ENCODE measurements at places on chromosomes 3 and 15.

- DNase-seq, result no peak
Observed at GRCh38 chr3:8307545-8308110, 194.0 kb upstream of the LMCD1 start.

- DNase-seq, result no peak
Observed at GRCh38 chr15:79185199-79185598, 94.6 kb upstream of the RASGRF1 start.

DNA sequence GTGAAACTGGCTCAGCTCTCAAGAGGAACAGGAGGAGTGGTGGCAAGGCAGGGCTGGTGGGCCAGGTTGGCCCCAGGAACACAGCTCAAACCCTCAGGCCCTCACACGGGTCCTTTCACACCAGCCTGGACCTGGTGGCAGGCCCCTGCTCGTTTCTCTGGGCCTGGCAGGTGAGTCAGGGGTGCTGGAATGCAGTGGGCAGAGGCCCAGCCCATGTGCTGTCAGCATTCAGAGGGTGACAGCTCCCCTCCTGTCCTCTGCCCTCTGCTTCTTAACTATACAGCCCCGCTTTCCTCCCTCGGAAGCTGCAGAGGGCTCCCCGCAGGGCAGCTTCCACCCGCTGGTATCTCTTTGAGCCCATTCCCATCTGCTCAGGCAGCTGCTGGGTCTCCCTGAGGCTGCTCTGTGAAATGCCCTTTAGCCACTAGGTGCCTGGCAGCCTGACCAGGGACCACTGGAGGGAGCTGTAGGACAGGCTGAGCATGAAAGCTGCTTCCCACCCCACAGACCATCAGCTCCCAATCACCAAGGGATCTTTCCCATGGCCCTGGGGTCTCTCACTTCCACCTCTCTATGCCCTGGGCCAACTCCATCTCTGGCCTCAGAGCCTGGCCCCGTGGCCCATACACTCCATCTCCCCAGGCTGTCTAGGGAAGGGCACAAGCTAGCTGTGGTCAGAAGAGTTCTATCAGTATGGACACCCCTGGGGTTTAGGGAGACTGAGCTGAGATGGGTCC, 24.8 kb downstream of the SHF start:
- peak; percentile 80 for DNase-seq

- no peak for DNase-seq
Observed at GRCh38 chr3:123739106-123739505, 145.0 kb downstream of the MYLK start.

- peak; percentile 77 for DNase-seq
Observed at GRCh38 chr3:14439501-14440167, 37.2 kb downstream of the SLC6A6 start.

DNA sequence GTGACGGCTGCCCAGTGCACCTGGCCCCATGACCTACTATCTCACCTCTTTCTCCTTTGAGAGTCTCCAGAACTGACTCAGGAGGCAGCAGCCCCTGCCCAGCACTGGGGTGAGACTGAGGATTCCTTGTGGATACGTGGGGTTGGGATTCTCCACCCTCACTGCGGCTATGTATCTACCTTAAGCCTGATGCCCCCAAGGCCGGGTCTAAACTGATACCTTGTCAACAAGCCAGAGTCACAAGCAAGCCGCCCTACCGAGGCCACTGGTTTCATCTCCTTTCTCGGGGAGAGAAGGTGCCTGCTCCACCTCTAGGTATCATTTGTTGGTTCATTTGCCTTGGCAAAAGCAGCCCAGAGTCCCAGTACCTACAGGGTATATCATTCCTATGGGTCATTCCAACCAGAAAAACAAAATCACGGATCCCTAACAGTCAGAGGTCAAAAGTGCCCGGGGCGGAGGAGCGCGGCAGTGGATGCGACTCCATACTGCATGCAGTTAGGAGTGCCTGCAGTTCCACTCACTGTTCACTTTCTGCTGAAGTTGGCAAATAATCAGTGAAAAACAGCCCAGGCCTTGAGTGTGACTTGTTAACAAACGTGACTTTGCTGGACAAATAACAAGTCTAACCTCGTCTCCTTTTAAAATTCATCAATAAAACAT, 47.5 kb downstream of the ABTB1 start:
- DNase-seq, result no peak

GRCh38 chr3:184361532-184361931, at the start of the genes CLCN2 and POLR2H:
Gene CLCN2 (minus strand): TSS chr3:184361605. CDS start chr3:184361479, 126 bp downstream.
Gene POLR2H (plus strand): TSS chr3:184361710. CDS start chr3:184363493, 1,783 bp downstream.
- DNase-seq, result peak; percentile 54

DNA sequence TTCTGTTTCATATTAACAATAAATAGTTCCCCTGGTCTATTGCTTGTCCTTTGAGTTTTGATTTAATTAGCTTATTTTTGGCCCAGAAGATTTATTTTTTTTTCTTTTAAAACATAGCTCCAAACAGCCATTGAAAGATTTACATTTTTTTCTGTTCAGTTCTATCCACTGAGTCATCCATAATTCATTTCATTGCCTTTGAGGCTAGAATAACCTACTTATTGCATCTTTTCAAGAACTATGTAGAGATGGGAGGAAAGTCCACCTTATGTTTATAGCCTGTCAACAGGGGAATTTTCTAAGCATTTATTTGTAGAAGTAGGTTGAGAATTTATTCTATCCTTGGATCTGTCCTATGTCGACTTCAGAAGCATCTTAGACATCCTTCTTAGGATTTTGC, 53.4 kb upstream of the CHD2 start:
- no peak for DNase-seq

DNA sequence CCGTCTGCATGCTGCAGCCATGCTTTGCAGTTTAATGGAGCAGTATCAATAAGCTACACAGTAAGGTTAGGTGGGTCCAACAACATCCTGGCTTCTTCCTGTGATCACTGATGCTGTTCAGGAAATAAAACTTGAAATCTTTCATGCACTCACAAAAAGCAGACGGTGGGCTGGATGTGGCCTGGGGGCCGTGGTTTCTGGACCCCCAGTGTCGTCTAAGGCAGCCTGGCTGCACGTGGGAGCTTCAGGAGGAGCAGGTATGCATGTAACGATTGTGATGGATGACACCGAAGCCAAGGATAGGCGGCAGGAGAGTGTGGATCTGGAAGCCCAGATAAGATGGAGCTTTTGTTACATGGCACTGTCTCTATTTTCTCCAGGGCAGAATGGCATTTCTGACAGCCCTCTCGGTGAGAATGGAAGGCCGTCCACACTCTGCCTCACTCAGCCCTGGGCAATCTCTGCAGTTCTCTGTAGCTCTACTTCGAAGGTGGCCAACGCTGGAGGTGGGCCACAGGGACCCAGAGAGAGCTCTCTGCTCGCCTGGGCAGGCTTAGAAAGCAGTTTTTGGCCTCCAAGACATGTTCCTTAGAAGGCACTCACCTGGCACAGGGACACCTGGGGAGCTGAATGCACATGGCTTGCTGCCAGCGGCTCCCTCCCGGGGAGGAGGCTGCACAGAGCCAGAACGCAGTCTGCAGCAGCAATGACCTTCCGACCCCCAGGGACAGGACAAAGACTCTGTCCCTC, 46.4 kb upstream of the IQSEC1 start:
- DNase-seq, result no peak

GRCh38 chr15:77982127-77982490, 95.4 kb downstream of the TBC1D2B start:
- DNase-seq, result no peak

- no peak for DNase-seq
Observed at GRCh38 chr3:14353502-14353901, 48.9 kb upstream of the SLC6A6 start.

DNA sequence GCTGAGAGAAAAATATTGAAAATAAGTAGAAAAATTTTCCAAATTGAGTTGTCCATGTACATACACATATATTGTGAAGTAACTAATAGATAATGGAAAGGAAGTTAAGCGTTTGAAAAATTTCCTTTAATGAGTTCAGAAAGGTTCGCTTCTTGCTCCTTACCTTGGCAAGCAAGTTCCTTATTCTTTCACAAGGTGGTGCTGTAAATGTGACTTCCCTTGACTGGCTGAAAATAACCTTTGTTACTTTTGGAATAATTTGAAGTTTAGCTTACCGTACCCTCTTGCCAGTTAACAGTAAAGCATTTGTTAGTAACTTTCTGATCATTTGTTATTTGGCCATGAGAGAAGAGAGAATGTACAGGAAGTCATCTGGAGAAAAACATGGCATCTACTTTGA, 41.6 kb downstream of the PYDC2 start:
- no peak for DNase-seq

- no peak for DNase-seq
Observed at GRCh38 chr15:70031261-70031660, 66.5 kb downstream of the TLE3 start.

DNA sequence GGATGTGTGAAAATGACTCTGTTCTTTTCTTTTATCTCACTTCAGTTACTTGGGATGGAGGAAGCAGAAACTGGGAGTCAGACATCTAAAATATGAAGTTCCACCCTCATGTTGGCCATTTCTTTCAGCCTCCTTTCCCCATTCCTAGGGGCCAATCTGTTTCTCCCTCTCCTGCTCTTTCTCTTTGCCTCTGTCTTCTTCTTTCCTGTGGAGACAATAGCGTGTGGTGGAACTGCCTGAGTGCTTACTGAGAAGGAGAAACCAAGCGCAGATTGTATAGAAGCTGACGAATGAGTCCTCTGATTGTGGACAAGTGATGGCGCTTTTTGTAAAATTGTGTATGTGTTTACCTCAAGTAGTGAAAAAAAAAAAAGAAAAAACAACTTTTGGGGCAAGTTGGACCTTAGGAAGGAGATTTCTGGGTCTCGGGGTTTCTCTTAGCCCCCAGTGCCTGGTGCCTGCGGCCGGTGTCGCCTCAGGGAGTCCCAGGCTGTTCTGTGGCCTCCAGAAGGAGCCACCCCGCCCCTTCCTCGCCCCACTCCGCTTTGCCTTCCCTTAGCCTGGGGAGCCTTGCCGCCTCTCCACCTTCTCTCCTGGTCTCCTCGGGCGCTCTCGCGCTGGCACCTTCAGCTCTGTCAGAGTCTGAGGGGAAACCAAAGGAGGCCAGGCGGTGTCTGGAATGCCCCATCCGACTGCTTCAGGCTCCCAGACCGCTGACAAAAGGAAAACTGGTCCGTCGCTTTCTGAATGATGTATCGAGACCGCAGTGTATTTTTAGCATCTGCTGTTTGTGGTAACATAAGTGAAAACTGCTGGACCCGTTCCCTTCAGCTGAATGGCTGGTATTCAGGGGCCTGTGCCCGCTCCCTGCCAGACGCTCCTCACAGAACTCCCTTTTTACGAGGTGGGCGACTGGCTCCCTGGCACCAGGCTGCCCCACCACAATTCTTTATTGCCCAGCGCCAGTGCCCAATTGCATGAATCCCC, 30.1 kb downstream of the SCG5 start:
- no peak for DNase-seq

- DNase-seq, result no peak
Observed at GRCh38 chr3:95715128-95715527, 1099.3 kb upstream of the EPHA6 start.

DNA sequence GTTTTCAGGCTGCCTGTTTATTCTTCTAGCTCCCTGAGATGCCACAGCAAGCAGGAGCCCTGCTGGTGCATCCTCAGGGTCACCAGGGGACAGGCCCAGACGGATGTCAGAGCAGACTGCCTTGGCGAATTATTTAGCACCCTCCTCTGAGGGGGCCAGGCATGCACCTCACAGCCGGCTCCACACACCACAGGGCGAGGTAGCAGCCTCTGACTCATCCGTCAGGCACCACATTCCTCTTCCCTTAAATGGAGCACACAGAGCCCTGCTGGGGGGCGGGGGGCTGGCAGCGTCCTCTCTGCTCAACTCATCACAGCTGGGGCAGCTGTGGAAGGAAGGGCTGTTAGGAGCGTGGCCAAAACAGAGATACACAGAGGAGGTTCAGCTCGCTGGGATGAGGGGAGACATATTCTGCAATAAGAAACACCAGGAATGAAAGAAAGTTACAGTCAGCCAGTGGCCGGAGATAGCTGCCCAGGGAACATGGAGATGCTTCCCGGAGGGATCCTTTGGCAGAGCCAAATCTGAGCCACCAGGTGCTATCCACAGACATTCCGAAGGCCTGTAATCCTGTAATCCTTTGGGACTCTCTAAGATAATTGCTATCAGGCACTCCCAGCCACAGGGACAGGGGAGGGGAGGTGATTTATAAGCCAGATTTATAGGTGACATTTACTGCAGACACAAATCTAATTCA, 13.9 kb upstream of the PRICKLE2 start:
- DNase-seq, result peak; percentile 40

- DNase-seq, result no peak
Observed at GRCh38 chr3:82208002-82208710, 446.7 kb upstream of the GBE1 start.

DNA sequence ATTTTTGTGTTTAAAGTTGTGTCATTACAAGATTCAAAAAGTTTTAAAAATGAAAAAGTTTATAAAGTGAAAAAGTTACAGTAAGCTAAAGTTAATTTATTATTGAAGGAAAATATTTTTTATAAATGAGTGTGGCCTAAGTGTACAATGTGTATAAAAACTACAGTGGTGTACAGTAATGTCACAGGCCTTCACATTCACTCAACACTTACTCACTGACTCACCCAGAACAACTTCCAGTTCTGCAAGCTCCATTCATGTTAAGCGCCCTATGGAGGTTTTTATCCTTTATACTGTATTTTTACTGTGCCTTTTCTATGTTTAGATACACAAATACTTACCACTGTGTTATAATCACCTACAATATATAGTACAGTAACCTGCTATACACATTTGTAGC, 76.3 kb downstream of the DTWD1 start:
- DNase-seq, result no peak

DNA sequence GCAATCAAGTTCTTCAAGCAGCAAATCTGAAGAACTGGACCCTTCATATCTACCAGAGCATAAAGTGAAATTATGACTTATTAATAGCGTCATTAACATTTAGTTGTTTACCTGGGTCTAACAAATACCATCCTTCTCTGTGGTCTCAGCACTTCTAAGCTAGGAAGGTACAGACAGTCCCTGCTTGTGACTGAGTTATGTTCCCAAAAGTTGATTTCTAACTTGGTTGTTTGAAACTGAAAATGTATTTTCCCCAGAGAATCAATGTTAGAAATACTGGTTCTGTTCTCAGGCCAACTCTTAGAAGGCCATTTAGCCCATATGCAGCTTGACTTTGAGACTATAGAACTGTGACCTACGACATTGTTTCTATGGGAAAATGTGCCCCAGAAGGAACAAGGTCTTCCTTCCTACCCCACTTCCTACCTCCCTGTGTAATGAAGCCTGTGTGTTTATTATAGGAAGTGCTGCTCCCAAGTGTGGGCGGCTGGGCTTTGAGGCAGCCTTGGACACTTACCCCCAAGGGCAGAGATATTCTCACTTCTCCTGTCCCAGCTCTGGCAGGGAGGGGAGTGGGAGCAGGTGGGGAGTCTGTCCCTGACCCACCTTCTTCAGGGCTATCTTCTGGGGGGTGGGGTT, 12.2 kb upstream of the MAPK6 start:
- no peak for DNase-seq

GRCh38 chr3:58473275-58473674, 18.6 kb upstream of the KCTD6 start:
- DNase-seq, result no peak

DNA sequence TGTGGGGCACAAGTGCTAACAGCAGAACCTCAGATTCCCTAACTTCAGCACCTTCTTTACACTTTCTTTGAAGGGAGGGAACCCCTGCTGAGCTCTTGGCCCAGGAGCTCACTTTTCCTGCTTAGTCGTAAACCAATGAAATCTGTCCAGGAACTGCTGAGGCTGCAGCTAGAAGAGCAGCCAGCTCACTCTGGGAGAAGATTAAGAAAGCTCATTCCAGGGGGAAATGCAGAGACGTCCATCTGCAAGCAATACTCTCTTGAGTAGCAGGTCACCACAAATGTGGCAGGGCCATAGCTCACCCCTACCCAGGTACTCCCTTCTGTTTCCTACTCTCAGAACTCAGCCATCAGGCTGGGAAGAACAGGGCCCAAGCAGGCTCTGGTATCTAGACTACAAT, 103.3 kb downstream of the WDR76 start:
- no peak for DNase-seq

GRCh38 chr3:127867986-127868385, 45.7 kb upstream of the MGLL start:
- no peak for DNase-seq

Measured in pancreas (tissue), 10 donors.